Muscle of arm (tissue), 14 donors: ENCODE measurements at places on chromosomes 13 and 19.
A peak's percentile ranks its signal among the peaks of the same experiment; 100 is the strongest.

DNA sequence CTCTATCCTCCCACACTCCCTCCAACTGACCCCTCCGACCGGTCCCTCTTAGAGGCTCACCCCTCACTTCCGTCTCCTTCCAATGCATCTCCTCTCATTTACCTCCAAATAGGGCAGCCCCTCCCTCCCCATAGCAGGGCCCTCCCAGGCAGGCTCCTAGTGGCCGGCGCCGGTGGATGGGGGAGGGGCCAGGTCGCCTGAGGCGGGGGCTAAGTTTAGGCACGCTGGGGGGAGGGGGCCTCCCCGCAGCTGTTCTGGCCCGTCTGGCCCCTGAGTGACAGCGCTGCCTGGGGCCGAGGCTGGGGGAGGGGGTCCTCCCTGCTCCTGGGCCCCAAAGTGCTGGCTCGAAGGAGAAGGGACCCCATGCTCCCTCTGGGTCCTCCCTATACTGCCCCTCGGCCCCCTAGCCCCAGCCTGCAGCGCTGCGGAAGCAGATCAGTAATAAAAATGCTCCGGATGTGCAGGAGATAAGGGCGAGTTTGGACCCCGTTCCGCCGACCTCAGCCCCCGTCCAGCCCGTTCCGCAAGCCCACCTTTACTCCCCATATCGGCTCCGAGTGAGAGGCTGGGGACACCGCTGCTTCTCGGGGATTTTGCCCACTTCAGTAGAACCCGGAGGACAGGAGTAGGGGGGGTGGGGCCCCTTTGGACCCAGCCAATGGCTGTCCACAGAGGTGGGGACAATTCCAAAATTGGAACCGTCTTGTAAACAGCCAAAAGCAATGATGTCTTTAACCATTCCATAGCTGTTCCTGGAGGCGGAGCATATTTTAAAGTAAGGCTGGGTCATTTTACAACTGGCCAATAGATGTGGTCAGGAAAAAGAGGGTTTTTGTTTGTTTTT lies 4.0 kb downstream of the RTN2 start:
- peak; percentile 78 for DNase-seq

- no peak for DNase-seq
These were observed 971 bp downstream of the FOSB start for GRCh38 chr19:45468803-45469131.

DNA sequence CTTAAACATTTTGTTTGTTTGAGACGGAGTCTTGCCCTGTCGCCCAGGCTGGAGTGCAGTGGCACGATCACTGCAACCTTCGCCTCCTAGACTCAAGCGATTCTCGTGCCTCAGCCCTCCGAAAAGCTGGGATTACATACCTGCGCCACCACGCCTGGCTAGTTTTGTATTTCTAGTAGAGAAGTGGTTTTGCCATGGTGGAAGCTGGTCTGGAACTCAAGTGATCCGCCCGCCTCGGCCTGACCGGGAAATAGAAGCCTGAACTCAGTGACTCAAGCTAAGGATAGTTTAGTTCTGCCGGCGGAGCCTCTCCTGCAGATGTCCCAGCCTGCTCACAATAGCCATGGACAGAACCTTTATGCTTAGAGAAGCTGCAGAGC lies 53.0 kb upstream of the ZNF254 start:
- DNase-seq = peak; percentile 55

- DNase-seq = no peak
These were observed 10.1 kb upstream of the ZNF358 start for GRCh38 chr19:7505682-7506384.

- DNase-seq = no peak
These were observed 19.9 kb downstream of the UHRF1 start for GRCh38 chr19:4929186-4929585.

GRCh38 chr19:12720851-12721655 lies 2.7 kb downstream of the TNPO2 start:
- DNase-seq = peak; percentile 29

DNA sequence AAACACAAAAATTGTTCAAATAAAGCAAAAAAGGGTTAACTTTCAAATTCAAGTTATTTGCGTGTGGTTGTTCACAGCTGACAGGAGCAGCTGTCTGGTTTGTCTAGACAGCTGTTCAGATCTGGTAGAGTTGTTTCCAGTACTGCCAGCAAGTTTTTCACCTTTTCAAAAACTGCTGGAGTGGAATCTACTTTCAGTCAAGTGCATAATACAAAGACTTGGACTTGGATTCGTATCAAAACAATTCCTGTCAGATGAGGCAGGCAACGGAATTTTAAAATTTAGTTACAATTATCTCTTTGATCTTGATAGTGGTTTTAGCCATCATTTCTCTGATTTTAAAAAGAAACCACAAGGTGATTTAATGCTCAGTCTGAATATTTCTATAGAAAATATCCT lies 51.7 kb upstream of the EEF1AKMT1 start:
- DNase-seq = peak; percentile 43

- DNase-seq = no peak
These were observed 26.8 kb downstream of the EXOC3L2 start for GRCh38 chr19:45218426-45218825.

DNA sequence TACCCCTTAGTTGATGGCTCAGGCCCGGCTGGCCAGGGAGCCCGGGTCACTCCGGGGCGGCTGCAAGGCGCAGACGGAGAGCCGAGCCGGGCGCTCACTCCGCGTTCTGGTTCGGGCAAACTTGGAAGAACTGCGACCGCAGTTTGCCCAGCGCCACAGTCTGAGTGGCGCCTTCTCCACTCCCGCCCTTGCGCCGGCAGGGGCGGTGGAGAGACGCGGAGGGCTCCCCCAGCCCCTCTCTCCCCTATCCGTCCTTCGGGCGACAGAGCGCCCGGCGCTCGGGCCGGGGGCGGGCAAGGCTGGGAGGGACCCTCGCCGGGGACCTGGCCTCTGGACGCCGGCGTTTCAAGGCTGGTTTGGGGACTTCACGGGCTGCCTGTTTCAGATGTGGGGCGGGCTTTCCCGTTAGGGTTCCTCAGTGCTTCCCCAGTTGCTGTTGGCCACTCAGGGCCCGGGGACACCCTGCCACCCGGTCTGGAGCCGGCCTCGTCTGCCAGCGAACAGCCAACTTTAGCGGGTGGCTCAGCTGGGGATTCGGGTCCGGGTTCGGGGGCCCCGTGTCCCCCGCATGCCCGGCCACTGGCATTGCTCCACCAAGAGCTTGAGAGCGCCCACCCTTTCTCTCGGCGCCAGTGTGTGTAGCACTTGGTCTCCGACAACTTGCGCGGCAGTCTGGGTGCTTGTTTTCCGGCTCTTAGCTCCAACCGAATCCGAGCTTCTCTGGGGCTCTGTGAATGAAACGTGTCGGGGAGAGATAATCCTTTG lies 1.5 kb downstream of the GPC6 start:
- DNase-seq = peak; percentile 88

DNA sequence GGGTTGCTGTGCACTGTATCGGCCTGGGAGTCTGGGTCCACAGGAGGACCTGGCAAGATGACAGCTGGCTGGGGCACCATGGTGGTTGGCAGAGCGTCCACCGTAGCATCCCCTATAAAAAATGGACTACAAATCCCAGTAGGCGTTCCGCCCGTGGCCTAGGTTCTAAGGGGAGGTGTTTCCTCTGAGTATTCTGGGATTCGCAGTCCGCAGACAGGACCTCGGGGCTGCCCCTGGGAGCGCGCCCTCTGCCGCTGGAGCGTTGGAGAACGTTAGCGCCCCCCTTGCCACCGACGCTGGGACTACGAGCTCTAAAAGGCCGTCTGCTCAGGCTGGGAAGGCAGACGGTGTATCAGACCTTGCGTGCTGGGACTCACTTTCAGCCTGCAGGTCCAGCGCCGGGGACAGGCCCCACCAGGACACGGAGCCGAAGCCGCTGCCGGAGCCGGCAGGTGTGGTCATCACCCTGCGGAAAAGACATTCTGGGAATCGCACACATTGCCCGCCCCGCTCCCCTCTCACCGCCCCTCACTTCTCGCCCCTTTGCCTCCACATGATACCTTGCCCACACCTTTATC lies 372 bp downstream of the DNAAF3 start:
- no peak for DNase-seq

DNA sequence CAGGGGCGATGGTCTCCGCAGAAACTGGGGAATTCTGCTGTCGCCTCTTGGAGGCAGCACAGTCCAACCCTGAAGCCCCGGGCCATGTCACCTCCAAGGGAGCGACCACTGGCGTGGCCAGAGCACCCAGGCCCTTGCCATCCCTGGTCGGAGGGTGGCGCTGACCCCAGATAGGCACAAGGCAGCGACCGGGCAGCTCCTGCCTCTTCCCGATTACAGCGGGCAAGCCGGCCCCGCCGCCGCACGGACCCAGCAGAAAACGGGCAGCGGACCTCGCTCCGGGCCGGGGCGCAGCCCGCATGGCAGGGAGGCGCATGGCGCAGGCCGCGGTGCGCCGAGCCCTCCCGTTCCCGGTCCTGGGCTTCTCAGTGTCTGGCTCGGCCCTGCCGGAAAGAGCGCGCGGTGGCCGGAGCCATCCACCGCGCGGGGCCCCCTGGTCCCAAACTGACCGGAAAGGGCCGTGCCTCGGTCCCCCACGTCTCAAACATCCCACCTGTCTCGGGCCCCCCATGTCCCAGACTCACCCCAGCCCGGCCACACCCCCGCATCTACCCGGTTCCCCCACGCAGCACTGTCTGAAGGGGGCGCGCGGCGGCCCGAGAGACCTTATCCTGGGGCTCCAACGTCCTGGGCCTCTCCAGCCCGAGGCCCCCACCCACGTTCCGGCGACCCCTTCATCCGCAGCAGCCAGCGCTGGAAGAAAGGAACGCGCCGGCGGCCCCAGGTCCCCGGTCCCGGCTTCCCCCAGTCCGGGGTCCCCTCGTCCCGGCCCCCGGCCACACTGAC lies 727 bp downstream of the CERS1 start:
- DNase-seq = peak; percentile 39

GRCh38 chr13:112674412-112675365 lies 15.1 kb upstream of the ATP11A start:
- no peak for DNase-seq

- peak; percentile 95 for DNase-seq
These were observed at the start of gene RAB3D for GRCh38 chr19:11339254-11340098. TSS of gene RAB3D (minus strand) at chr19:11339657. CDS start at chr19:11337399, 2,258 bp downstream.

DNA sequence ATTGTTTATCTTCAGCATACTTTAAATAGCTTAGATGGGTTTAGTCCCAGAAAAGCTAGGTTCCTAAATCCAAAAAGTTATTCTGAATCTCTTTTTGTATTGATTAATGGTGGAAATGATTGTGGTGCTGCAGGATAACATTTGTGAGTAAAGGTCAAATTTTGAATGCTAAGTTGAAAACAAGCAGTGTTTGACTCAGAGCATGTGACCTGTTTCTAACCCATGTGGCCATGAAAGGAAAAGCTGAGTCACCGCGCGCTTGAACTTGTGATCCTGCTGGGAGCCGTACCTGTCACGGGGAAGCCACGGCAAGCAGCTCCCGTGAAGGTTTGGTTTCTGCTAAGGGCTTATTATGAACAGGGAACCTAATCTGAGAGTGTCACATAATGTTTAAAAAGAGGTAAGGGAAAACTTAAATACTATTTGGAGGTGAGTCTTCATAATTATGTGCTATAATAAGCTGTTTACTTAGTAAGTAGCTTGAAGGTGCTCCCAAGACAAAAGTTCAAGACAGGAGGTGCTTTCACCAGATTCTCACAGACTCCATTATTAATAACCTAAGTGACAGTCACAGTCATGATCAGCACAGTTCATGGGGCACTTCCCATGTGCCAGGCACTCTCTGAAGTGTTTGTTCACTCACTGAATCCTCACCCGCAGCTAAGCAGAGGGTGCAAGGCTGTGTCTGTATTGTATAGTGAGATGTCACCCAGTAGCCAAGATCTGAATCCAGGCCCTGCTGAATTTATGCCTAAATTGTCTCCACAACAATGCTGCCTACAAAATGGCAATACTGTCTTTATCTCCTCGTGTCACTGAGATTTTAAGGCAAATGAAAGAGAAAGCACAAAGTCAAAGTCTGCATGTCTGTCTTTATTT lies 286.5 kb downstream of the MYO16 start:
- DNase-seq = peak; percentile 69

DNA sequence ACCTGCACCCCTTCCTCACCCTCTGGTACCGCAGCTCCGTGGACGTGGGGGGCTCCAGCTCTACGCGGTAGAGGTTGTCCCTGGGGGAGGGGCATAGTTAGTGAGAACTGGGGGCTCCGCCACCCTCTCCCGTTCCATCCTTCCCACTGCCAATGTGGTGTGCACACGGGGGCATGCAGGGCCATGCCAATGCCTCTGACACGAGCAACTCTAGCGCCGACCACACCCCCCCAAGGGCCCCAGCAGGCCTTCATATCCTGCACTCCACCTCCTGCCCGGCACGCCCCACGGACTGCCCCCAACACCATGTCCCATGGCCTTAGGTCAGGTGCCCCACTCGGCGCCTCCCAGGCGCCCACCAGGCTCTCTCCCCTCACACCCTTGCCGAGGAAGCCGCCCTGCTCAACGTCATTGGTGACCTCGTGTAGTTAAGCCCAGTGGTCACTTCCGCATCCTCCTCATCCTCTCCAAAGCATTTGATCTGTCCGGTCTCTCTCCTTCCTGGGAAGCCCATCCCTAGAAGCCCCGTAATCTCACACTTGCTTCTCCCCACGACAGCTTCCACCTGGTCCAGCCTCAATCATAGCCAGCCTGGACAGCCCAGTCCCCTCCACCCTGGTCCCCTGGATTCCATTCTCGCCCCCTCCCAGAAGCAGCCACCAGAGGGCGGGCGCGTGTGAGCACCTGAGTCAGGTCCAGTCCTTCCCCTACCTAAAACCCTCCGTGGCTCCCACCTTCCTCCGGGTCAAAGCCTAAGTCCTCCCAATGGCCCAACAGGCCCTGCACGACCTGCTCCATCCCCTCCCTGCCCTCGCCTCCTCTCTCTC lies 2.1 kb downstream of the SEMA6B start:
- DNase-seq = no peak

GRCh38 chr19:16337809-16338469 lies 13.3 kb downstream of the KLF2 start:
- no peak for DNase-seq

DNA sequence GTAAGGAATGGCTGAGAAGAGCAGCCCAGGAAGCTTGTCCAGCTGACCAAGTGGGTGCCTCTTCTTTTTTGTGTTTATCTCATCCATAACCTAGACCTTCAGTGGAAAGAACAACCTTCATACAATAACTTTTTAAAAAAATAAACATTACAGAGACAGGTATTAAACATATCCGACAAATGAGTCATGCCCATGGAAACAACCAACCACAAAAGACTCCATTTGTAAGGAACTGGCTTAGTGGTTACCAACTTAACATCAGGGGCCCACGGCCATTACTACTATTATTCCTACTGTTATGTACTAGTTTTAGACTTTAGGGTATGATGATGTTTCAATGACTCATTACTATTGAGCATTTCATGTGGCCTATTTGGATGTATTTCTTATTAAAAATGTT lies 191.7 kb upstream of the SERP2 start:
- no peak for DNase-seq

DNA sequence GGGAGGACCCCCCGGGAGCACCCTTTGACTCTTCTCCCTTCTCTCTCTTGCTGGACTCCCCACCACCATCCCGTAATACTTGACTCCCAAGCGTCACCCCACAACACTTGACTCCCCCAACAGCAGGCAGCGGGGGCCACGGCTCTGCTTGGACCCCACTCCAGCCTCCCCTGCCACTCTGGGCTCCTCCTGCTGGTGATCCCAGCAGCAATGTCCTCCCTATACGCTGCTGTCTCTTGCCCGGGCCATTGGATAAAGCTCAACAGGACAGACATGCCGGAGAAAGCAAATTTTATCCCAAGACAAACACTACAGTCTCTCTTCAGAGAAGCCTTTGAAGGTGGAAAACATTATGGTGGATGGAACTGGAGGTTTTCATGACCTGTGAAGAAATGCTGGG lies 20.4 kb upstream of the AMER2 start:
- DNase-seq = no peak

- DNase-seq = no peak
These were observed 101.9 kb upstream of the AKAP11 start for GRCh38 chr13:42170029-42170428.

- no peak for DNase-seq
These were observed 395.9 kb downstream of the KCNRG start for GRCh38 chr13:50410921-50411746.
